ENCODE measurements at places on chromosomes 4 and X.

DNA sequence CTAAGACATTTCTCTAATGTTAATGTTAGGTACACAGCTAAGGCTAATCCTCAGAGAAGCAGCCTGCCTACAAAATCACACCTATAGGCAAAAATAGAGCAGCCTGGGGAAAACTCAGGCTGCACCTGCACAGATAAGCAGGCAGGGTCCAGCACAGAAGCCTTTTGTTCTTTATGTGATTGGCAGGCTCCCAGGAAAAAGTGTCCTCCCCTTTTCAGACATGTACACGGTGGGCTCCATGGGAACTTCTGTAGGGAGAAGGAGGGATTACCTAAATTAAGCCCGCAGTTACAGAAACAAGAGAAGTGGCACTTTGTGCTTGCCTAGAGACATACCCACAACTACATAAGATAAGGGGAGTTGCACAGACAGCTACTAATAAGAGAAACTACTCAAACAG lies 4.0 kb upstream of the HSPA4L start:
- DNase-seq = no peak

GRCh38 chr4:76430519-76431388 lies 4.3 kb upstream of the SHROOM3 start:
- DNase-seq = no peak

- no peak for DNase-seq
These were observed 442.2 kb downstream of the PABPC4L start for GRCh38 chr4:133759428-133759827.

DNA sequence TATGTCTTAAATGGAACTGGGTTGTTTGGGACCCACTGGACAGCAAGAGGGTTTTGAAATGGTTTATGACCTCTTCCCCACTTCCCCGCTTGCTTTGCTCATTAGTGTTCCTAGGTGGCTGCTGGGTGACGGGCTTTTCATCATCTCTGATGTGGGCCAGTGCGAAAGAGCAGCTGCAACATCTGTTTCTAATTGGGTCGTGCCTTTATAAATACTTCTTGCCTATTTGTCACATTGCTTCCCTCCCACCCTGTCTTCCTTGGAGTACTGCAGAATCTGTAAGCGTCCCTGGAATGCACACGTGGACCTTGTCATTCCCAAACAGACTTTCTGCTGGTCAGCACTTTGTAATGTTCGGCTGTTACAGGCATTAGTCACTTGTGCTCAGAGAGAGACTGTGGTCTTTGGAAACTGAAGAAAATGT lies 35.2 kb downstream of the SEPTIN11 start:
- no peak for DNase-seq

GRCh38 chrX:41737065-41737464 lies 13.1 kb downstream of the GPR82 start:
- DNase-seq = no peak

DNA sequence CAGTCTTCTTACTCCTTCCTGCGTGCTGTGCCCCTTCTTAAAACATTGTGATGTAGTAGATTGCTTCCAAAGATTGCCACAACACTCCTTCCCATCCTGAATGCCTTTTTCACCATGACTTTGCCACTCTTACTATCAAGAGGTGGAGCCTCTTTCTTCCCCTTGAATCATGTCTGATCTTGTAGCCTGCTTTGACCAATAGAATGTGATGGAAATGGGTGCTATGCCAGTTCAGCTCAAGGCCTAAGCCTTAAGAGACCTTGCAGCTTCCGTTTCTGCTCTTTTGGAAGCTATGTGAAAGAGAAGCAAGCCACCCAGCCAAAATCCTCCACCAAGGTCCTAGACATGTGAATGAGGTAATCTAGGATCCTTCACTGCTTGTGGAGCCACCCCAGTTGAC lies 31.6 kb upstream of the RP2 start:
- no peak for DNase-seq
